ENCODE measurements at places on chromosomes 2 and 18.

DNA sequence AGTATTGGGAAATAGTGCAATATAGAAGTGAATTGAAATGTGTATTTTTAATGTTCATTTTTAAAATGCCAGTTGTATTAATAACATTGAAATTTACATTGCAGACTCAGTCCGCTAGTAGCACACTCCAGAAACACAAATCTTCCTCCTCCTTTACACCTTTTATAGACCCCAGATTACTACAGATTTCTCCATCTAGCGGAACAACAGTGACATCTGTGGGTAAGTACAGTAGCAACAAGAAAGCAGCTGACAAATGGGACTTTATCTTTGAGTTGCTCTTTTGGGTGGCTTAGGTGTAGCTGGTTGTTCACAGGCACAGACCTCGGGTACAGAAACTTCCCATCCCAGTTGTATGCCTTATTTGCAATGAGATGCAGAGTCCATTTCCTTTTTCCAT lies 118.2 kb upstream of the IL1R2 start:
- no peak for DNase-seq

- no peak for DNase-seq
Observed at GRCh38 chr2:13284688-13285087, 568.0 kb downstream of the TRIB2 start.

- no peak for DNase-seq
Observed at GRCh38 chr2:53403792-53404413, 363.7 kb upstream of the CHAC2 start.

- DNase-seq, result peak; percentile 73
Observed at GRCh38 chr2:178767094-178768060, 39.8 kb downstream of the TTN start.

DNA sequence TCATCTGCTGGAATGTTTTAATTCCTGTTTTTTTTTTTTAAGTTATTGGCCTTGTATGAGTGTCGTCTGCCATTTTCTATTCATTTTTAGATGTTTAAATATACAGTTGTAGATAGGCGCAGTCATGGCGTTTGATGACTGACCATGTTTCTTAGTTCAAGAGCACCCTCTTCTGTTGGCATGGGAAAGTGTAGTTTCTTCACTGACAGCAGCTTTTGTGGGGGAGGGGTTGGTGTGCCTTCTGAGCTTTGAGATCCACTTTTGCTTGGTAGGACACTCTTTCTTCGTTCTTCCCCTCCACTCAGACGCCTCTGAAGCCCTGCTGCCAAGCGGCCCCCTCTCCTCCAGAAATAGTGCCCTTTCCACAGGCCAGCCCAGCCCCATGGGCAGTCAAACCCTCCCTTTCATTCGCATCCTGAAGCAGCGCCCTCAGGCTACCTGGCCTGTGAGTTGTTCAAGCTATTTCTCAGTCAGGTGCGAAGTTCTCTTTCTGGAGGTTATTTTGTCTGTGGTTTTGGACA lies 492.0 kb downstream of the TNS1 start:
- peak; percentile 81 for DNase-seq
